Pulmonary artery endothelial cell (primary cell): ENCODE measurements at places on chromosomes 12 and 14. TPM values are rescaled to one million over a fixed set of nuclear protein-coding genes. Genes with fewer than 3 reads are reported as not detected.

The CIROP gene
- total RNA-seq = not detected in 2 replicates

The OR10A7 gene
- not detected in 2 replicates for total RNA-seq

DNA sequence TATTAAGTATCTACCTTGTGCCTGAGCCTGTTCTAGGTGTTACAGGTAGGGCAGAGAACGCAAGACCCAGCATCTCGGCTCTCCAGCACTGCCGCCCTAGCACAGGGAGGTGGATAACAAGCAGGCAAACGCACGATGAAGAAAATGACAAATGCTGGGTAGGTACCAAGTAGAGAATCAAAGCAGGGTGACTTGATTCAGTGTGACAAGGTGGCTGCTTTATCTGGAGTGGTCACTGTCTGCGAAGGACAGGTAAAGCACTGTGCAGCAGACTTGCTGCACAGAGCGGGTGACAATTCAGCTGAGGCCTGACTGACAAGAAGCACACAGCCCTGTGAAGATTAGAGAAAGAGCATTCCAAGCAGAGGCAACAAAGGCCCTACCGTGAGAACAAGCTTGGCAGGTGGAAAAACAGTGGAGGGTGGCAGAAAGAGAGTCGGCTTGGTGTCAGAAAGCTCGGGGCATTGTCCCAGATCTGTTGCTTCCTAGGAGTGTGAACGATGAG is 12.9 kb downstream of the PRKCH start:
- DNase-seq = no peak

The CMA1 gene
- not detected in 2 replicates for total RNA-seq

DNA sequence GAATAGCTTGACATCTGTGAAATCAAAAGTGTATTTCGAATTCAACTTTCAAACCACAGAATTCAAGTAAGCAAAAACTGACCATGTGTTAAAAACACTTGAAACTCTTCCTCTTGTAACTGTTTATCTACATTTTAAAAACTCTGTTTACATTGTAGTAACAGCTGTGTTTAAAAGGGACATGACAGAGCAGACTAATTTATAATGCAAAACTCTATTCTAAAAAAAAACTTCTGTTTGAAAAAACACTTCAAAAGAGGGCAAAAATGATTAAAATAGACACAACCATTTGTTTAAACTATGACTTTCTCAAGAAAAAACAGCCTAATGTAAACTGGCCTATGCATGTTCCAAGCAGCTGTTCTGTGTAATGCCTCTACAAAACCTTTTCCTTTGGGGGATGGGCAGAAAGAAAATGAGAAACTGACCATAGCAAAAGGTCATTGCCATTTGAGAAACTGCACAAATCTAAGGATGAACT is 149.1 kb upstream of the HMGA2 start:
- no peak for DNase-seq

DNA sequence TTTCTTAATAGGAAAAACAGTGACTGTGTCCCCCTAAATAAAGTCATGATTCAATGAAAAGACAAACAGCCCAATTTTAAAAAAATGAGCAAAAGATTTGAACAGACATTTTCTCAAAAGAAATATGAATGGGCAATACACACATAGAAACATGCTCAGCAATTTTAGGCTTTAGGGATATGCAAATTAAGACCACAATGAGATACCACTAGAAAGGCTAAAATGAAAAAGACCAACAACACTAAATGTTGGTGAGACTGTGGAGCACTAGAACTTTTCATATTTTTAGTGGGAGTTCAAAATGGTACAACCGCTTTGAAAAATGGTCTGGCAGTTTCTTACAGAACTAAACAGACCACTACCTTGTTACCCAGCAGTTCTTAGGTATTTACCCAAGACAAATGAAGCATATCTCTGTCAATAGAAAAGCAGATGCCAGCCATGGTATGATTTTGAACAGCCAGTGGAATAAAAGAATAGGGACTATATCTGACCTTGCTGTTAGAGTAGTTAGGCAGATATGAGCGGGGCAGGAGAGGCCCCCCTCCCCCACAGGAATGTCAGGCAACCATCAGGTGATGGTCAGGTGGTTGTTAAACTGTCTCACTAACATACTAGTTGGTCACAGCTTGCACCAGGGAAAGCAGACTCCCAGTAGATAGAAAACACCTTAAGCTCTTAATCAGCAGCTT is 108.8 kb downstream of the PRKCH start:
- no peak for DNase-seq

The SINHCAF gene
- 73.9 and 74.6 TPM in 2 replicates for total RNA-seq

GRCh38 chr12:25828188-25828587 is 130.3 kb upstream of the RASSF8 start:
- DNase-seq = no peak

GRCh38 chr12:100936661-100937060 is 142.1 kb downstream of the ANO4 start:
- DNase-seq = no peak
